ENCODE measurements at places on chromosomes 2 and 18.

DNA sequence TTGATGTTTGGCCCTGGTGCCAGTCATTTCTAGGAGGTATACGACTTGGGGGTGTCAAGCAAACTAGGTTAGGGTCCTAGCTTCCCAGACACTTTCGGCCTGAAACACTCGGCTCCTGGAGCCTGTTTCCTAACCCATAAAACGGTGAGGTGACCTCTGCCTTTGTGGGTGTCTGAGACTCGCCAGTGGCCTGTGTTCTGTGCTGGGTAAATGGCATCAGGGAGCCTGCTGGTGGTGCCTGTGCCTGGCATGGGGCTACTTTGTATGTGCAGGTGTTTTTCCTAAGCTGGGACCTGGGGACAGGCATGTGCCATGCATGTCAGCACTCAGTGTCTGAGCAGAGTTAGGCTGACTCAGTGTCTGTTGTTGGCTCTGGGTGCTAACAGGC, 139.2 kb downstream of the GLI2 start:
- DNase-seq = no peak

DNA sequence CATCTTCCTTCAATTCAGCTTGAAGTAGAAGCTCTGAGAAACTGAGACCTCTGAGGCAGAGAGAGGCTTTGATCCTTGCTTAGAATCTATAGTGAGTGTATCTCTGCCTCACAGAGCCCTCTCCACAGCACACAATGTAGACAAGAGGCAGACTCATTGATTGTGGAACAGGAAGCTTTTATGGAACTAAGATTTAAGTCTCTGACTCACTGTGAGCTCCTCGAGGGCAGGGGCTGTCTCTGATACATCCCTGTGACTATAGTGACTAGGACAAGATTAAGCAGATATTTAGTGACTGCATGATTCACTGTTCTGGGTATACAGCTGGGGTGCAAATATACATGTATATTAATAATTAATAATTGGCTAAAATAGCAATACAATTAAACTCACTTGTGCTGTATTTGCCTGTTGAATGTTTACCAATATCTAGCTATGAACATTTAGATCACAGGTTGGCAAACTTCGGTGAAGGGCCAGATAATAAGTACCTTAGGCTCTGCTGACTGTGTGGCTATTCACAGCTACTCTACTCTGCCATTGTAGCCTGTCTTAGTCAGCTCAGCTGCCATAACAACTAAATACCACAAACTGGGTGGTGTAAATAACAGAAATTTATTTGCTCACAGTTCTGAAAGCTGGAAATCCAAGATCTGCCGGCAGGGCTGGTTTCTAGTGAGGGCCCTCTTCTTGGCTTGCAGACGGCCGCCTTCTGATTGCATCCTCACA, 54.4 kb downstream of the ARHGEF4 start:
- DNase-seq = no peak

DNA sequence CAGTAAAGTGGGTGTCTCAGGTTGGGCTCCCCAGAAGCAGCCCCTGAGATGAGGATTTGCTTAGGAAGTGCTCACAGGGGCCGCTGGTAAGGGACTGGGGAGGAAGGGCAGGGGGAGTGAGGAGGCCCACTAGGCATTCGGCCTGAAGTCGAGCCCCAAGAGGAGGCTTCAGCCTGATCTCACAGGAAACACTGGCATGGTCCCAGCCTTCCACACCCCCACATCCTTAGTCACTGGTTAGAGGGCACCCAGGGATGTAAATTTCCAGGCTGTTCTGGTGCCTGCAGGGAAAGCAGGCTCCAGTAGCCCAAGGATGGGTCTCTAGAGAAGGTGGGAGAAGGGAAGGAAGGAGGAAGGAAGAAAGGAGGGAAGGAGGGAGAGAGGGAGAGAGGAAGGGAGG, 22.4 kb upstream of the KCNK3 start:
- DNase-seq = no peak

- DNase-seq = no peak
Measured at GRCh38 chr2:225464346-225465025, 65.0 kb downstream of the NYAP2 start.

- no peak for DNase-seq
Measured at GRCh38 chr2:10903861-10904210, 7.9 kb upstream of the KCNF1 start.

Measured in SHP77 treated with DMSO at 0.1 percent for 48 hours (cell line).